Stromal cell of bone marrow (primary cell): ENCODE measurements at places on chromosomes 12 and 14.
A peak's percentile ranks its signal among the peaks of the same experiment; 100 is the strongest.

GRCh38 chr12:14256121-14256520 is 109.4 kb upstream of the ATF7IP start:
- peak; percentile 41 for DNase-seq

DNA sequence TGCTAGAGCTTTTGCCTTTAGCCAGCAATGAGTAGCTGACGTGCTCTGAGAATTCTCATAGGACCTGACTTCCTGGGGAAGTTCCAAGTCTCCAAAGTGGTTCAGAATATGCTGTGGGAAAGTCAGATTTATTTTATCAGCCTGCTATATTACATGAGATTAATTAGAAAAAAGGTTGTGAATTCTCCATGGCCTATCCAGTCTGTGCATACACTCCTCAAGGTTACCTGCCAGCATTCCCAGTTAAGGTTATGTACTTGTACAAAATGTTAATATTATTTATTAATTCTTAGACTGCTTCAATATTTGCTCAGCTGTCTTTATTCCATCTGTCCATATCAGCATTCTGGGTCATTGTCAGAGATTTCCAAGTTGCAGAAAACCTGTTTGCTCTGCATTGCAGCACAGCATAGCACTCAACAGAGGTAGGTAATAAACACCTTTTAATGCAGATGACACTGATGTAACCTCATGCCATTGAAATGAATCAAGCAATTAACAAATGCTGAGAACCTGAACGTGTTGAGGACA is 2.7 kb upstream of the SEL1L start:
- DNase-seq, result no peak

- no peak for DNase-seq
Observed at GRCh38 chr12:106214571-106214970, 33.2 kb downstream of the CKAP4 start.

- no peak for DNase-seq
Observed at GRCh38 chr14:38016497-38016896, 191.2 kb upstream of the SSTR1 start.

DNA sequence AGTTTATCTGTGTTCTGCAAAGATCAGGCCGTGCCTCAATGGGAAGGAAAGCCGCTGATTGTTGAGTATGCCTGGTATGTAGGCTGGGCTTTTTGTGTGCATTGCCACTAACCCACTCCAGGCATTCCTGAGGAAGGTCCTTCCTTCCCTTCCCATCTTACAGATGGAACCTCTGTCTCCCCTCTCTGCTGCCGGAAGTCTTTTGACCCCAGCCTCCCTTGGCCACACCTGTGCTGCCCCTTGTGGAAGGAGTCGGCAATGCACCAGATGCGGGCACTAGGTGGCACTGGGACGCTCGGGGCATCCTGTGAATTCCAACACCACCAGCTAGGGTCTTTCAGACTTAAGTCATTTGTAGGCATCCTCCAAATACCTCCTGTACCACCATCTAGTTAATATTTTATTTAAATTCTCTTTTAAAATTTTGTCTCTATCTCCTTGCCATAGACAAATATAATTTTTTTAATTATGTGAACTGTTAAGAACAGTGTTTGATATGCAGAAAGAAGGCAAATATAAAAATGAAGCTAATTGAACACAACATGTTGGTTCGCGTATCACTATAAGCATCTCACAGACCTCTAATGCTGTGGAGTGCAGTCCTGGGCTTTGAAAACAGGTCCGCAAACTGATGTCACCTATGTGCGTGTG is 99.6 kb downstream of the RIN3 start:
- DNase-seq, result no peak

DNA sequence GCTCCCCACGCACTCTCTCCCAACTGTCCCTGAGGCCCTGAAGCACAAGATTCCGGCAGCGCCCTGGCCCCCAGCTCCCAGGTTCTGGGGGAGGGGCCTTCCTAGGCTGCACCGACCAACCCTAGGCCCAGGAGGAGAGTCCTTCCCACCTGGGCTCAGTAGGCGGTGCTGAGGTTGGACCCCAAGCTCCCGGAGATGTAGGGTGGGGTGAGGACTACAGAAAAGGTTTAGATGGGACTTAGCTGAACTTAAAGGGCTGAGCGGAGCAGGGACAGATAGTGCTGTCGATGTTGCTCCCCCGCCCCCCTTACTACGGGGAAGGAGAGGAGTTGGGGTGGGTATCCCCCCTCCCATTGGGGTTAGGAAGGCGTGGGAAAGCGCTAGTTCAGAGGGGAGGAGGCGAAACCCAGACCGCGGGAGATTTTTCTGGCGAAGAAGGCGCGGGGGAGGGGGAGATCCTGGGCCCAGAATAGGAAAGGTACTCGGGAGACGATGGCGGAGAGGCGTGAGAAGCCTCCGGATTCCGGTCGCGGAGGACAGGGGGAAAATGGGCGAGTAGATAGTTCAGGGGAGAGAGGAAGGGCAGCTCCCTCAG is 4.2 kb upstream of the BAZ2A start:
- no peak for DNase-seq

GRCh38 chr14:36057452-36058116 is 118.9 kb downstream of the PTCSC3 start:
- no peak for DNase-seq

- DNase-seq, result no peak
Observed at GRCh38 chr12:125888921-125889320, 823.7 kb downstream of the AACS start.

GRCh38 chr14:77071938-77072388 is 26.1 kb upstream of the CIPC start:
- DNase-seq, result no peak

- no peak for DNase-seq
Observed at GRCh38 chr12:117063162-117063911, 35.9 kb downstream of the TESC start.

- no peak for DNase-seq
Observed at GRCh38 chr12:107103097-107103496, 9.7 kb upstream of the CRY1 start.

DNA sequence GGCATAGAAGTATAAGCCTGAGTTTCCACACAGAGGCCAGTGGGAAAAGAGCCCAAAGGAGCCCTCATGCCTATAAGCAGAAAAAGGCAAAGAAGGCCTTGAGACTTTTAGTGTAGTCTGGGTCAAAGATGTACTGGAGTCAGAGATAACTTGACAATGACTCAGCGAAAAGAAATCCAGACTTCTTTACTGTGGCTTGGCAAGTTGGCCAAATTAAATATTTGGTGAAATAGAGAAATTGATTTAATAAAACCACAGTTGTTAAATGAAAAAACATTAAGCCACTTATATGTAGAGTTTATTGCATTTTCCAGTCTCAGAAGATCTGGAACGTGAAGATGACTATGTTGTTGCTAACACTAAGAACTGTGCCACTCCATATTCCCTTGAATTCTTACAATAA is 105.1 kb downstream of the TMTC3 start:
- peak; percentile 72 for DNase-seq

DNA sequence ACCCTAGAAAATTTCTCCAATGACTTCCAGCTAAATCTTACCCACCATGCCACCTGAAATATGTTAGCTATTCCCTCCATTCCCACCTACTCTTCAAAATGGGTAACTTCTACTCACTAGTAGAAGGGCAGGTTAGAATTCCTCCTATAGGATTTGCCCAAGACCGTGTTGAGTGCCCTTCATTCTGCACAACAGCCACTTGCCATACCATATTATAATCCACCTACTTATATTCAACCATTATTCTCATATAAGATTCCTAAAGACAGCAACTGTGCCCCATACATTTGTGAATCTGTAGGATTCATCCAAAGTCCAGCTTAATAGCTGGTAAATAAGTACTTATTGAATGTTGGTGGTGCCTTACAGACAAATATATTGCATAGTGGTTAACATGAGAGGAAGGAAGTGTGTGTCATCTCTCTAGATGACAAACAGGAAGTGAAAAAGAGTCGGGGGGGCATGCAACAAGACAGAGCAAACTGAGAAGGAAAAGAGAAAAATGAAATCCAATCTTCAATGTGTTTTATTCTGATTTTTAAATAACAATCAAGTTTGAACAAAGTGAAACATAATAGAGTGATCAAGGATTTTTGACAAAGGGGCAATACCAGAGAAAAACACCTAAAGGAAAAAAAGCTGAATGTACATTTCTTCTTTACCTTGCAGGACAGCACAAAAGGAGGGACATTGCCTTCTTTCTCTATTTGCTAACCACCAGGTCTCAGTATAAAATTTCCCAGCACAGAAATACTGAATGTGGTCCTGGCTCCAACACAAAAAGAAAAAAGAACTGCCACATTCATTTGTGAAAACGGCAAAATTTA is 389.3 kb upstream of the USP15 start:
- DNase-seq, result no peak

- DNase-seq, result no peak
Observed at GRCh38 chr12:27229367-27229766, 14.7 kb upstream of the STK38L start.

DNA sequence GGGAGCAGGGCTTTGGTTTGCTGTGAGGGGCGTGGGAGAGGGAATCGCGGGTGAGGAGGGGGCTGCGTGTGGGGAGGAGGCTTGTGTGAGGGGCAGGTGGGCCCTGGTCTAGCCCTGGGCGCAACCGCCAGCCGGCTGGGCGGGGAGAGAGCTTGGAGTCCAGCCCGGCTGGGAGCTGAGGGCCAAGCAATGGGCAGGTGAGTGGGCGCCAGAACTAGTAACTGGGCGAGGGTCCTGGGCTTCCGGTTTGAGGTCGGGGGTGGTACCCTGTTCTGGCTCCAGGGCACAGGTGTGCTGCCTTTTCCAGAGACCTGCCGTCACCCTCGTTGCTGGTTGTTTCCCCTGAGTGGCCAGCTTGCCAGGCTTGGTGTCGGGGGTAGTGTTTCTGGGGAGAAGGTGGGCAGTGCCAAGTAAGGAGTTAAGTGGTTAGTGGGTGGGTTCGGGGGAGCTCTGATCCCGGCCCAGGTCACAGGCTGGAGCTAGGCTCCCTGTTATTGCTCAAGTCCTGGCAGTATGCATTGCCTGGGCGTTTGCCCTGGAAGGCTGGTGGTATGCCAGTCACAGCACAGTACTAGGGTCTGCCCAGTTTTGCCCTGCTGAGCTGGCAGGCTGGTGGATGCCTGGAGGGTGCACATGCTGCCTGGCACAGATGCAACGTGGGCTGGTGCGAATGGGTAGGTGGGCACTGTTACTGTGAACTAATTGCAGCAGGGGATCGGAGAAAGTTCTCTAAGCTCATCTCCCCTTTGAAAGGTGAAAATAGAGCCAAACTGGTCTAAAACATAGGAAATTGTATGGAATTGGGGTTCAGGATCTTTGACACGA is 683 bp downstream of the CIPC start:
- DNase-seq, result no peak

- DNase-seq, result no peak
Observed at GRCh38 chr14:89445273-89445973, 28.4 kb upstream of the FOXN3 start.

DNA sequence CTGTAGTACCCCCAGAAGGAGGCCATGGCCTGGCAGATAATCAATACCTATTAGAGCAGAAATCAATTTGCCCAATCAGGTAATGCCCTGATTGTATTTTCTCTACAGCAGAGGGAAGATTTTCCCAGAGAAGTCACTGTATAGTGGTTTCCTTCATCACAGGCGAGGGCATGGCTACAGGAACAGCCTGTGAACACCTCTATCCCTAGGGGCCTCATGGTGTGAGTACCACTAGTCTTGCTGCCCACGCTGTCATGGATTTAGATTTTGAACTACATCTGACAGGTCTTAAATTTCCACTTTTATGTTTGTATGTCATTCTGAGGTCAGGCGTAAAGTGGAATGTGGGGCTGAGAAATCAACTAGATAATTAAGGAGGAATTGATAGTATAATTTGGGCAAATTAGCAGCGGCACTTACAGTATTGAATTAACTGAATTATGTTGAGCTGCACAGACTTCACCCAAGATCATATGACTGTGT is 42.4 kb upstream of the STXBP6 start:
- DNase-seq, result no peak

DNA sequence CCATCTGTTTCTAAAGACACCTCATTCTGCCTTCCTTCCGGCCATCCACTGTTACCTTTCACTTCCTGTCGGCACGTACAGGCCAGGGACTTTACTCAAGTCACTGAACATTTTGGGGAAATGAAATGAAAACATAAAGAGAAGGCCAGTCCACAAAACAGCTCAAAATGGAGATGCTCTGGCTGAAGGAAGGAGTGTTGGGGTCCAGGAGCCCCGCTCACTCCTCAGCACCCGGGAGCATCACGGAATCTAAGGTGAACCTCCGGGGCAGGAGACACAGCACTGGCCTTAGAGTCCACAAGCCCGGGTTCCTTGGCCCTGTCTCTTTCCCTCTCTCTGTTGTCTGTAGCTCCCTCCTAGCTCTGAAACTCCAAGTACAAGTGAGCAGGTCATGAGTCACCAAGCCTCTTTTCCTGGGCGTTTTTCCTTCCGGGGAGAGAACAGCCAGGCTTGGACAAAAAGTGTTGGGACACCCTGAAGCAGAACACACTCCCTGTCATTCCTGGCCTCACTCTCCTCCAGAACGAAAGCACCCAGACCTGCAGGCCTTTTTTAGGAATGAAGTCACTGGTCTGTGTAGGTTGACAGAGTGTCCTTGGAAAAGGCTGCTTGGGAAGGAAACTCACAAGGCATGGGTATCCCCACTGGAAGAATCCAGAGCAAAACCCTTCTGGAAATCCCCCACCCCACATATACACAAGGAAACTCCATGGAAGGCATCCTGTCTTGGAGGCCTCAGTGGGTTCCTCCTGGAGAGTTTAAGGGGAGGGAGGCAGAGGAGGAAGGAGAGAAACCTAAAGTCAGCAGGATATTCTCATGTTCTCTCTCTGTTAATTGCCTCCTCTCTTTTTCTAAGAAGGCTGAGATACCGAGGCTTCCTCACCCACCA is 245.3 kb downstream of the ZFP36L1 start:
- peak; percentile 93 for DNase-seq

GRCh38 chr12:107963635-107964034 is 165.5 kb upstream of the WSCD2 start:
- no peak for DNase-seq

DNA sequence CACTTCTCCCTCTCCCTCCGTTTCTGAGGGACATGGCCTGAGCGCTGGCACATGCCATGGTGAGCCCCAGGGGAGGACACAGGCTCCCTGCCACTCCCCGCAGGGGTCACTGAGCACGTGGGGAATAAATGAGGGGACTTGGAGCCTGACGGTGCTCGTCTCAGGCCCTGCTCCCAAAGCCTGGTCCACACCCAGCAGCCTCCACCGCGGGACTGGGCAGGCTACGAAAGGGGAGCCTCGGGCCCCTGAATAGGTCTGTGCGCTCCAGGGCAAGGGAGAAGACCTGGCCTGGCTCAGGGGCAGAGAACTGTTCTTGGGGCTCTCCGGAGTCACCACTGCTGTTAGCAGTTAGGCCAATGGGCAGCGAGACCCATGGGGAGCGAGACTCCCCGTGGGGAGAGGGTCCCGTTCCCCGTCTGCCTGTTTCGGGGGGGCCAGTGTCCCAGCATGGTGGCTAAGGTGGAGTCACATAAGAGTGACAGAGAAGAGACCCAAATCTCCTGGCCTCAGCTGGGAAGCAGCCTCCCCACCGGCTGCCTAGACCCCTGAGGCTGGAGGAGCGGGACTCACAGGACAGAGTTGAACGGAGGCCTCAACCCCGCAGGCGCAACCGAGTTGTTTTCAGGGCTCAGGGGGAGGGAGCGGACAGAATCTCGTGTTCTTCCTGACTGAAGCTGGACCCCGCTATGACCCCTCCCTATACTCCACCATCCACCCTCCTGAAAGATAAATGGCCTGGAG is 329.8 kb upstream of the SFSWAP start:
- DNase-seq, result no peak
